ENCODE measurements at places on chromosomes 12 and 14. TPM values are rescaled to one million over a fixed set of nuclear protein-coding genes. Genes with fewer than 3 reads are reported as not detected.

The NT5DC3 gene
- total RNA-seq, result 6.4 TPM

The NAA30 gene
- total RNA-seq, result 22.1 TPM

The ACTN1 gene
- total RNA-seq, result 442 TPM

The EXOC3L4 gene
- not detected for total RNA-seq

The LBHD2 gene
- total RNA-seq, result not detected

The PLEKHD1 gene
- not detected for total RNA-seq

The POU6F1 gene
- total RNA-seq, result 14.4 TPM

The SERPINA12 gene
- not detected for total RNA-seq

The BEST3 gene
- 0.18 TPM for total RNA-seq

The NIN gene
- 68.2 TPM for total RNA-seq

The IRAK3 gene
- total RNA-seq, result 7.4 TPM

The MANSC4 gene
- total RNA-seq, result 0.65 TPM

The DDN gene
- total RNA-seq, result 0.22 TPM

The PRH1 gene
- 16.2 TPM for total RNA-seq

The POTEG gene
- total RNA-seq, result not detected

The GLS2 gene
- not detected for total RNA-seq

The SPX gene
- total RNA-seq, result not detected

The HNRNPA1 gene
- total RNA-seq, result 1,470 TPM

The RESF1 gene
- total RNA-seq, result 70.0 TPM

The DPPA3 gene
- total RNA-seq, result not detected

The DNAJC22 gene
- 1.3 TPM for total RNA-seq

The CYP46A1 gene
- 0.14 TPM for total RNA-seq

The DCN gene
- total RNA-seq, result not detected

The ETFBKMT gene
- 2.4 TPM for total RNA-seq

The OTX2 gene
- not detected for total RNA-seq

The IFT43 gene
- 26.2 TPM for total RNA-seq

The TPPP2 gene
- not detected for total RNA-seq

The GZMB gene
- not detected for total RNA-seq

The CHST11 gene
- 24.2 TPM for total RNA-seq

The GIT2 gene
- total RNA-seq, result 67.7 TPM

The GUCY2C gene
- total RNA-seq, result not detected

The SLC10A1 gene
- total RNA-seq, result not detected

The CLEC4C gene
- not detected for total RNA-seq

The AMIGO2 gene
- total RNA-seq, result 8.7 TPM

The SYNDIG1L gene
- not detected for total RNA-seq

The RHOJ gene
- 177 TPM for total RNA-seq

The MAP1LC3B2 gene
- total RNA-seq, result not detected

The KRT2 gene
- not detected for total RNA-seq

The RPAP3 gene
- 29.8 TPM for total RNA-seq

All from endothelial cell of umbilical vein (primary cell).